ENCODE measurements at places on chromosomes 7 and 10. TPM values are rescaled to one million over a fixed set of nuclear protein-coding genes. Genes with fewer than 3 reads are reported as not detected.

DNA sequence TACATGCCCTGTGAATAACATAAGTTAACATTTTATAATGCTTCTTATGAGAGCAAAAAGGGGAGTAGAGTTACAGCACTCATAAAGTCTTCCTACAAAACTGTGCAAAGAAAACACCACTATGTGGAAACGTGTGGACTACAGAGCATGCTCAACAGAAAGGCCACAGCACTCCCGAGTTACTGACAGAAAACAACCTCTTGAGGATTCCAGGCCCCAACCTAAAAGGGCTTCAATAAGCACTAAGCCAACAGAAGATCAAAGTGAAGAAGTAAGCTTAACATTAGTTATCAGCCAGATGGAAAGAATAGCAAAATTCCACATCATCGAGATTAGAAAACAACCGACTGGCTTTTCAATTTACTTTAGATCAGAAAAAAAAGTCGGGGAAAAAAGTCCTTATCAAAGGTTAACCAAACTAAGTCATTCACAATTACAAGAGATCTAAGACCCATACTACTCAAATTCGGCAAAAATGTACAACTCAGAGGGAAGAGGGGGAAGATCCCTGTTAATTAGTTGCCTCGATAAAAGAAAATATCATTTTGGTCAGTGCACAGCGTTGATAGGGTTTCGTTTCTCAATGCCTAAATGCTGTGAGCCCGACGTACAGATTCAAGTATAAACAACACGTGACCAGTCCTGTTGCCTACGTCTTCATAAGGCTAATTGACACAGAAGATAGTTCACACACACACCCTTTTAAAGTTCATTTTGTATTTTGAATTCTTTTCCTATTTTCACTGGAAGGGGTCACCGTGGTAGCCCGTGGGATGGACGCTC lies 1.4 kb downstream of the KBTBD2 start:
- DNase-seq: peak; percentile 43

Gene COL1A2
- 0.11 TPM for total RNA-seq

Gene GDF2
- not detected for total RNA-seq

Gene NKX2-3
- total RNA-seq: not detected

- DNase-seq: no peak
These were observed 716.8 kb upstream of the LRRTM3 start for GRCh38 chr10:66209025-66209424.

GRCh38 chr7:142357953-142358520 lies 100.2 kb upstream of the PRSS58 start:
- DNase-seq: peak; percentile 57

Gene KEL
- total RNA-seq: 0.32 TPM

GRCh38 chr10:113267619-113268562 lies 285.0 kb upstream of the HABP2 start:
- DNase-seq: no peak

DNA sequence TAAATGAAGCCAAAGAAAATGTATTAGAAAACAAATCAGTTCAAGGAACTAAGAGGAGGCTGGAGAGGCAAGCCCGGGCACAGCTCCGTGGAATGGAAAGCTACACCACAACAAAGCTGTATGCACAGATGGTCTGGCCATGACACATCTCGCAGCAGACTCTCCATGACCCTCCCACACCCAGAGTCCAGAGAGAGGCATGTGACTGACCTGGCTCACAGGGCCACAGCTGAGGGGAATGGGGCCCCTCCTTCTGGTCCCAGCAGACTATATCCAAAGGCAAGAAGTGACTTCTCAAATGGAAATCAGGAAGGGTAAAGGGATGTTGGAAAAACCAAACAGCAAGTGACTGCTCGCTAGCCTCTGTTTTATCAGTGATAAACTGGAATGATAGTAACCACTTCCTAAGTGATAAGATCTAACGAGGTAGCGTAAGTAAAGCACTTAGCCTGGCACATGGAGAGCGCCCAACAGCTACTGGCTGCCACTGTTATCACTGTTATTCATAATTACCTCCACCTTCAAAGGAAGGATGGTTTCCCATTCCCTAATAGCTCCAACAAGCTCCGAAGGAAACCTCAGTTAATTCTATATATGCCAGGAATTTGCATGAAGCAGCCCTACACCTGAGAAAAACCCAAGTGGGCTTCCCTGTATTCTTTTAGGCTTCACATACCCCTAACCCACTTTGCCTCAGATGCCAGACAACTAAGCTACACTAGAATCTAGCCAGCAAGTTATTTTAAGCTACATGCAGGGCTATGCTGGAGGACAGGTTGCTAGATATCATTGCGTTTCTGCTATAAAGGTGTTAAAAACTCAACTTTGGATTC lies 8.4 kb downstream of the OSBPL3 start:
- DNase-seq: peak; percentile 16

Gene CASP2
- total RNA-seq: 91.1 TPM

Gene NAT16
- total RNA-seq: not detected

DNA sequence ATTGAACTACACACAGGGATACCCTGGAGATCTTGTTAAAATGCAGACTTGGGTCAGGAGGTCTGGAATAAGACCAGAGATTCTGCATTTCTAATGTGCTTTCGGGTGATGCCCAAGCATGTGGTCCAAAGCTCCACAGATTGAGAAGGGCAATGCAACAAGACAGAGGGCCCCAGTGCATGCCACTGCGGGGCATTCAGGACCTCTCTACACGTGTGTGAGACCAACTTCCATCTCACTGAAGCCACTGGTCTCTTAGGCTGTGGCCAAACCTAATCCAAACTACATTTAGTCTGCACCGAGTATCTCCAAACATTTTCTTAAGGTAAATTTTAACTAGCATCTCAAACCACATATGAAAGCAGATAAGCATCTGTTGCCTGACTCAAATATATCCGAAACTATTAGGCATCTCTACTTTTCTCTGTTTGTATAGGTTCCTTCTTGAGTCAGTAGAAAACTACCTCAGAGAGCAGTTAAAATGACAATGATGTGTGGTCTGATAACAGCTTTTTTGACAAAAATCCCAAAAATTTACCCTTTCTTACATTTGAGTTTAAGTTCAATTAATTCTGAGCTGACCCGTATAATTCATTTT lies 107.5 kb downstream of the ELMO1 start:
- peak; percentile 16 for DNase-seq

DNA sequence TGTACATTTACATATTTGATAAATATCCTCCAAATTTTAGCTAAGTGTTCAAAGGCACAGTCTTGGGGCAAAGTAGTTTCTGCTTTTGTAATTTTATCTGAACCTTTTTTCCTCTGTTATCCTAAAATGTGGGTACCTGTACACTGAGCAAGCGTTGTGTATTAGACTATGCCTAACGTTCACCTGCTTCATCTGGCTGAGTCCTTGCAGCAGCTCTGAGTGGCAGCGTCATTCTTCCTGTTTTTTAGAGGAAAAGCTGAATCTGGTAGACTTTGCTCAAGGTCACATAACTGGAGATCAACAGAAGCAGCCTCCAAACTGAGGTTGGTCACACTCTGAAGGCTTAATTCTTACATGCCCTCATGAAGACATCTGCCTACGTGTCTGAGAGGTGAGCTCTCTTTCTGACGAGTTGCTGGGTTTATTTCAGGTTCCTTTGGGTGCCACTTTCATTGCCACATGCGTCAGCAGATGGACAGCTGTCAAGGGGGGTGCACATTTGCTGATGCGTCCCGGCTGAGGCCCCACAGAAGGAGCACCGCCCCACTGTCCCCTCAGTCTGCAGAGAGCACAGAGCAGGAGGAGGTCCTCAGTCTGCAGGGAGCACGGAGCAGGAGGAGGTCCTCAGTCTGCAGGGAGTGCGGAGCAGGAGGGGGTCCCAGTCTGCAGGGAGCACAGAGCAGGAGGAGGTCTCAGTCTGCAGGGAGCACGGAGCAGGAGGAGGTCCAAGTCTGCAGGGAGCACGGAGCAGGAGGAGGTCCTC lies 406.5 kb upstream of the SHH start:
- no peak for DNase-seq

- DNase-seq: no peak
These were observed 301.5 kb upstream of the PHF14 start for GRCh38 chr7:10672186-10672585.

- DNase-seq: no peak
These were observed 42.1 kb downstream of the SCIN start for GRCh38 chr7:12612622-12613021.

Gene TBX20
- total RNA-seq: 0.09 TPM

DNA sequence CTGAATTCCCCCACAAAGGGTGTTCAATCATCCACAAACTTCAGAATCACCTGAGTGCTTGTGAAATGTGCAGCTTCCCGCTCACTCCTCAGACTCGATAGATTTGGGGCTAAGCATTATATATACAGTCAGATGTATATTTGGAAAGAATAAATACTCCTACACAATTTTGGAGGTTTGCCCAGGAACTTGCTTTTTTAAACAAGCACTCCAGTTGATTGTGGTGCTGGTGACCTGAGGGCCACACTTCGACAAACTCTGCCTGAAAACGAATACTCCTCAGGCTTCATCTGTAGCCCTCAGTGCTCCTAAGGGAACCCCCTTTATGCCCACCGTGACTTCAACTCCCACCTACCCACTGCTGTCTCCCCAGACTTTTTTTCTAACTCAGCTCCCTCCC lies 211.6 kb downstream of the INHBA start:
- no peak for DNase-seq

DNA sequence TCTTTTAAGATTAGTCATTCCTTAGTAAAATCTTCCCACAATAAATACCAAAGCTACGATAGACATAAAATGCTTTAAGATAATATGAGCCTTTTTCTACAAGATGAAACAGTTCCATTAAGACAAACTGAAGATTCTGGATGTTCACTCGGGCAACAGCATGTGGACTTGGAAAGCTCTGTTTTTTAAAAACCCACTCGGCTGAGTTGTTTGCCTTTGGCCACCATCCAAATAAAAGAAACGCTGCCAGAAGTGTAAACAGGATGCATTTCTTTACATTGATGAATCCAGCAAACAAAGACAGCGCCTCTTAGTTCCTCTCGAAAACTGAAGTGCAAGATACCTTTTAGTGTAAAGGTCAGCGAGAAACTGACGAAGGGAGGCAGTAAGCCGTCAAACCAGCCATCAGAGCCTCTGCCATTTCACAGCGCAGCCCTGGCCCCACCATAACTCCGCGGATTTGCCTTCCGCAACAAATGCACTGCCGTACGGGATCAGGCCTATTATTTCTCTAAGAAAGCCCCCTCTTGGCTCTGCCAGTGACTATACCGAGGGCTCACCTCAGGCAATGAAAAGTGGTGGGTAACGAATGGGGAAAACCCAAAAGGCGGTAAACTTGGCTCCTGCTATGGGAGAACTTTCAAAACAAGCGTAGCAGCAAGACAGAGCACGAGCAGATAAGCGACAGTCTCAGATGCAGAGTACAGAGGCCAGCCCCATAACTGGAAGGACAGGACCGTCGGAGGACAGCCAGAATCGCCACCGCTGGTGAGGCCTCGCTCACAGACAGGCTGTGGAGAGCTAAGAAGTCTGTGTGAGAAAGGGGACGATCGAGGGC lies 41.4 kb downstream of the GNA12 start:
- no peak for DNase-seq

All from activated CD4-positive, alpha-beta T cell treated with anti-CD3 and anti-CD28 coated beads for 36 hours (primary cell).